Left lobe of liver (tissue), 2 donors: ENCODE measurements at places on chromosomes 2 and 18. TPM values are rescaled to one million over a fixed set of nuclear protein-coding genes. Genes with fewer than 3 reads are reported as not detected.

GRCh38 chr2:71592181-71592711 is 138.9 kb downstream of the DYSF start:
- DNase-seq = no peak

The POTEJ gene
- not detected for total RNA-seq

GRCh38 chr2:7196883-7197282 is 279.7 kb downstream of the RNF144A start:
- no peak for DNase-seq

The DSG1 gene
- total RNA-seq = 2.5 TPM

The CRYGD gene
- not detected for total RNA-seq

DNA sequence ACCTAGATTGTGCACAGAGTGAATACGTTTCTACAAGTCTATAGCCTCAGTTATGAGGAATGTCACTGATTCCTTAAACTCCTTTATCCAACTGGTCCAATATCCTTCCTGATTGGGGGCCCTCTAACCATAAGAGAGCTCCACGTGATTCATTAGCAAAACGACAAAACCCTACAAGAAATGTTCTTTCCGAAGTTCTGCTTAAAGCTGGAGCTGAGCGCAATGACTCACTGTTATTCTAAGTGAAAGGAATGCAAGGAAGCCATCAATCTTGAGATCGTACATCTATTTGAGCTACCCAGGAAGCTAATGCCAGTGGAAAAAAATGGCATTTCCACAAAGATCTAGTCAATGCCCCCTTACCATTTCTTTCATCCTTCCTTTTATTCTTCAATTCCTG is 354.9 kb upstream of the CDH20 start:
- DNase-seq = no peak

DNA sequence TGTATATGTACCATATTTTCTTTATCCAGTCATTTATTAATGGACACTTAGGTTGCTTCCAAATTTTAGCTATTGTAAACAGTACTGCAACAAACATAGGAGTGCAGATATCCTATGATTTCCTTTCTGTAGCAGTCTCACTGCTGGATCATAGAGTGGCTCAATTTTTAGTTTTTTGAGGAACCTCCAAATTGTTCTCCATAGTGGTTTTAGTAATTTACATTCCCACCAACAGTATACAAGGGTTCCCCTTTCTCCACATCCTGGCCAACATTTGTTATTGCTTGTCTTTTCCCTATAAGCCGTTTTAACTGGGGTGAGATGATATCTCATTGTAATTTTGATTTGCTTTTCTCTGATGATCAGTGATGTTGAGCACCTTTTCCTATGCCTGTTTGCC is 114.3 kb downstream of the TMEM17 start:
- DNase-seq = no peak
